Colonic mucosa (tissue), 4 donors: ENCODE measurements at places on chromosomes 5 and 9.

- no peaks in the 10 kb centered on the region for H3K36me3 ChIP-seq
- DNase-seq: no peak
- no peak overlapping the region for H3K4me3 ChIP-seq
- no peaks in the 10 kb centered on the region for H3K27me3 ChIP-seq
These were observed 628.1 kb upstream of the TYRP1 start for GRCh38 chr9:12065050-12065449.

GRCh38 chr5:177354256-177354655 lies 2.8 kb upstream of the LMAN2 start:
- H3K4me3 ChIP-seq: no peak overlapping the region
- peaks cover 17% of the 10 kb centered on the region for H3K4me1 ChIP-seq
- no peaks in the 10 kb centered on the region for H3K36me3 ChIP-seq
- no peak for DNase-seq

- DNase-seq: no peak
- H3K27me3 ChIP-seq: peaks cover 94% of the 10 kb centered on the region
- H3K4me3 ChIP-seq: no peak overlapping the region
- H3K36me3 ChIP-seq: no peaks in the 10 kb centered on the region
- H3K4me1 ChIP-seq: no peaks in the 10 kb centered on the region
- no peak overlapping the region for H3K27ac ChIP-seq
These were observed 1.8 kb downstream of the OTP start for GRCh38 chr5:77636641-77637169.

DNA sequence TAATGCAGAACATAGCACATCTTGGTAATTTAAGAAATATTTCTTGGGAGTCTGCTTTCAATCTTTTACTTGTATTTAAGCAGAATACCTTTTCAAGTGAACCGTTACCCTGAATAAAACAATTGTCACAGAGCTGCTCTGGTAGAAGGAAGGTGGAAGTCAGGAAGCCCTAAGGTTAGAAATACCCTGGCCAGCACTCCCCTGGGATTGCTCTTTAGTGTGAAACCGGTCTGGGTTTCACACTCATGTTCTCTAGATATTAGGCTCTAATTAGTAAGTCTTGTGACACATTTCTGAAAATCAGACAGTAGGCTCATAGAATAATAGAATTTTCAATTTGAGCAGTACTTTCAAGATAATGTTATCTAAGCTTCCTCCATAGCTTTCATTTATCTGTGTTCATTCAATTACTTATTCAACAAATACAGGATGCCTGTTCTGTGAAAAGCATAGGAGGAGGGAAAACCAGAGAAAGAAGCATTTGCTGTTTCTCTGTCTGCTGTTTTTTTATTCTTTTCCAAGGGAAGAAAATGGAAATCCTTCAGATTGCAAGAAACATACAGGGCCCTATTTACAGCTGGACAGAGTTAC lies 825.5 kb downstream of the TLR4 start:
- no peaks in the 10 kb centered on the region for H3K36me3 ChIP-seq
- no peak for DNase-seq
- H3K4me1 ChIP-seq: no peaks in the 10 kb centered on the region
- H3K4me3 ChIP-seq: no peak overlapping the region

- no peak overlapping the region for H3K27ac ChIP-seq
- no peak overlapping the region for H3K4me3 ChIP-seq
- H3K36me3 ChIP-seq: no peaks in the 10 kb centered on the region
These were observed 47.4 kb downstream of the UBAP2 start for GRCh38 chr9:34001298-34001697.

DNA sequence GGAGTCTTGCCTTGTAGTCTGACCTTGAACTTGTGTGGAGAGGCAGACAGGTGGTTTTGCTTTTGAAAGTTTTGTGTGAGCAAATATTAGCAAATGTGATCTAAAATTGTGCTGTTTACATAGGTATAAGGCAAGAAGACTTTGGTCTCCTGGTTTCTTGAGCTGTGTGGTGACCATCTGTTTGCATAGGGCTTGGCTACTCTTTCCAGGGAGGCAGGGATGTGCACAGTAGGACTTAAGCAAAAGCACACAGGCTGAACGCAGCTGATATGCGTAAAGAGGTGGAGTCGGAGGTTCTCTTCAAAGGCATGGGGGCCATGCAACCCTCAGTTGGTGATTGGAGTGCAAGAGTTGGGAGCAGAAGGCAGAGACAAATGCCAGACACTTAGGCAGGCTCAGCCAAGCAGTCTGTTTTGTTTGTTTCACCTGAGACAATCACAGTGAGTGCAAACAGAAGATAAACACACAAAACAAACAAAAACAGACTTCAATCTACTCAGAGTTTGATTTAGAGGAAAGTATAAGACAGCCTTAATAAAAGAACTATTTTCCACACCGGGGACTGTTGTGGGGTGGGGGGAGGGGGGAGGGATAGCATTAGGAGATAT lies 744.2 kb downstream of the MTRR start:
- H3K27me3 ChIP-seq: no peaks in the 10 kb centered on the region
- H3K36me3 ChIP-seq: no peaks in the 10 kb centered on the region
- H3K4me3 ChIP-seq: no peak overlapping the region
- no peak for DNase-seq

DNA sequence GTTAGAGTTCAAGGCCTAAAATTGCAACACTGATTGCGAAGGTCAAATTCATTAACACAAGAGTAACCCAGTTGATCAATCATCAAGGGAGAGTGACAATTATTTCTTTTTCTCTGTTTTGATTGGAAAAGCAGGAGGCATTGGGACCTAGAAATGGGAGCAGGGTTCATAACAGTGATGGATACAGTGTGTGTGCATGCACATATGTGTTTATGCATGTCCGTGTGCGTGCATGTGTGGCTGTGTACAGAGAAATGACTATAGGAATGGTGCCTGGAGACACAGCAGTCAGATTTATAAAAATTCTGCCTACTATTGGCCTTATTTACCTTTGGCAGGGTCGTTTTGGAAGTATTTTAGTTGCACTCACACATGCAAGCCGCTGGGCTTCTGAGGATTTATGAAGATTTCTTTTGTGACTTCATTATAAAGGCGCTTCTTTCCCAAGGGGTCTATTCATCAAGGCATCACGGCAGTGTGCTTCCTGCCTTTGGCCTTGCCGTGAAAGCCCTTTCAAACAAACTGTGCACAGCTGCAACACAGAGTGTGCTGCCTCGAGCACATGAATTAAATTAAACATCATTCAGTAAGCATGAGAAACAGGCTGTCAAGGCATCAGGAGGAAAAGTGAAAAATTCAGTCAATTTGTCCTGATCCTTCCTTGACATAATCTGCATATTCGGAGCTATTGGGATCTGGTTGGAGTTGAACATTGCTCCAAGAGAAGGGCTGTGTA lies 122.8 kb upstream of the PUM3 start:
- no peak overlapping the region for H3K27ac ChIP-seq
- H3K4me1 ChIP-seq: no peaks in the 10 kb centered on the region
- H3K36me3 ChIP-seq: no peaks in the 10 kb centered on the region
- no peak overlapping the region for H3K4me3 ChIP-seq
- no peaks in the 10 kb centered on the region for H3K27me3 ChIP-seq

GRCh38 chr5:17056141-17056631 lies 120.1 kb upstream of the MYO10 start:
- no peaks in the 10 kb centered on the region for H3K36me3 ChIP-seq
- H3K27me3 ChIP-seq: no peaks in the 10 kb centered on the region
- H3K27ac ChIP-seq: no peak overlapping the region
- no peaks in the 10 kb centered on the region for H3K4me1 ChIP-seq
- H3K4me3 ChIP-seq: no peak overlapping the region
- peak; percentile 39 for DNase-seq

DNA sequence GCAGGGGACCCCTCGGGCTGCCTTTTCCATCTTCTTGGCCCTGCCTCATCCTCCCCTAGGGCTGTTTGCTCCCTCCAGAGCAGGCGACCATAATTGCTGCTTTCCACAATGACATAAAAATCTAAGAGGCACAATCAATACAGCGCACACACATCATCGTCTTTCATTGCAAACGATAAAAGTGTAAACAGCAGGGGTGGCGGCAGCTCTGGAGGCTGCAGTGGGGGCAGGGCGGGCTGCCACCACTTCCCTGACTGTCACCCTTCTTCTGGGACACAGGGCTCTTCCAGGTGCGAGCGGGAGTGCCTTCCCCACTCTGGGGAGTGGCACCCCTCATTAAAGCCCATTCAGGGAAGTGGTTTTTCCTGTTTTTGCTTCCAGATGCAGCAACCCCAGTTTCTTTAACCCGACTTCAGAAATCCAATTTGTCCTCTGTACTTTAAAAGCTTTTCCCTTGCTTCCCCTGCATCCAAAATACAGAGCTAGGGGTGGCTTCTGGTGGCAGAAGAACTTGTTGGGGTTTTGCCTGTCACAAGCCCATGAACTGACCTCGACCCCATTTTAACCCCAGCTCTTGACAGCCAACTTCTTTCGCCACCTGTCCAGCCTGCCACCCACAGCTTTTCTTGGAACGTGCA lies 45.7 kb downstream of the TSPAN17 start:
- no peaks in the 10 kb centered on the region for H3K36me3 ChIP-seq
- H3K4me3 ChIP-seq: no peak overlapping the region
- H3K27me3 ChIP-seq: no peaks in the 10 kb centered on the region
- no peak overlapping the region for H3K27ac ChIP-seq

- no peak overlapping the region for H3K4me3 ChIP-seq
- no peaks in the 10 kb centered on the region for H3K4me1 ChIP-seq
- H3K27me3 ChIP-seq: no peaks in the 10 kb centered on the region
- DNase-seq: no peak
- H3K27ac ChIP-seq: no peak overlapping the region
These were observed 60.7 kb downstream of the ROR2 start for GRCh38 chr9:91889161-91889911.
